ENCODE measurements at places on chromosomes 4 and X.

GRCh38 chr4:150332961-150333360 lies 249.0 kb upstream of the MAB21L2 start:
- no peak for DNase-seq

DNA sequence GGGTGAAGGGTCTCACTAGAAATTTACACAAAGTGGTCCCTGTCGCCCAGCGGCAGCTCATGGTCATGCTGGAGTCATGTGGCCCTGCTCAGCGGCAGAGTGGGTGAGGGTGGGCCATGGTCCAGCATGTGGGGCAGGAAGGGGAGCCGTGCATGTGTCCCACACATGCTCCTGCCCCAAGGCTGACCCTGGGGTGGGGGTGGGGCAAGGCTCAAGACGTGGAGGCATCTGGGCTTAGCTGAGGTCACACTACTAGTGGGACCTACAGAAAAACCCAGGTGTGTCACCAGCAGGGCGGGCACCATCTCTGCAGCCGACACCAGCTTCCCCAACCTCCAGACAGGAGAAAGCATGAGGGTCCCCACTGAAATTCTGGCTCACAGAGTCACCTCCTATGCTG lies 42.4 kb downstream of the EVC start:
- no peak for DNase-seq

DNA sequence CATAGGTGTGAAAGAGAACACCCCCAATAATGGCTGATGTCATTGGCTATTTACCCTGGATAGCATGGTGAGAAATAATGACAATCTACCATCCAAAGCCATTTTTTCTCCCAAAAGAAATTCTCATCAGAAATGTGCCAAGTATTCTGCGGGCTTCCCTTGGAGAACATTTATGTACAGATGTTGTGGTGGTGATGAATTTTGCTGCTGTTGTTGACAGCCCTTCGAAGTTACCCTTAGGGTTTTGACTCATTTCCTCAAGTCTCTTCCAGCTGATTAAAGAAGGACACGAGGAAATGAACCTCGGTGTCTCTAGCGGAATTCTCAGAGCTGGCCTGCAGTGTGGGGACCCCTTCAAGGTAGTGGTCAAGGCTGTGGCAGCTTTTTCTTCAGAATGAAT lies 3.4 kb downstream of the KIT start:
- no peak for DNase-seq

- DNase-seq = no peak
Measured at GRCh38 chr4:157072002-157072401, 3.9 kb upstream of the GLRB start.

- no peak for DNase-seq
Measured at GRCh38 chr4:183099537-183100297, 660 bp downstream of the WWC2 start.

- DNase-seq = no peak
Measured at GRCh38 chrX:131951166-131951565, 71.9 kb upstream of the STK26 start.

DNA sequence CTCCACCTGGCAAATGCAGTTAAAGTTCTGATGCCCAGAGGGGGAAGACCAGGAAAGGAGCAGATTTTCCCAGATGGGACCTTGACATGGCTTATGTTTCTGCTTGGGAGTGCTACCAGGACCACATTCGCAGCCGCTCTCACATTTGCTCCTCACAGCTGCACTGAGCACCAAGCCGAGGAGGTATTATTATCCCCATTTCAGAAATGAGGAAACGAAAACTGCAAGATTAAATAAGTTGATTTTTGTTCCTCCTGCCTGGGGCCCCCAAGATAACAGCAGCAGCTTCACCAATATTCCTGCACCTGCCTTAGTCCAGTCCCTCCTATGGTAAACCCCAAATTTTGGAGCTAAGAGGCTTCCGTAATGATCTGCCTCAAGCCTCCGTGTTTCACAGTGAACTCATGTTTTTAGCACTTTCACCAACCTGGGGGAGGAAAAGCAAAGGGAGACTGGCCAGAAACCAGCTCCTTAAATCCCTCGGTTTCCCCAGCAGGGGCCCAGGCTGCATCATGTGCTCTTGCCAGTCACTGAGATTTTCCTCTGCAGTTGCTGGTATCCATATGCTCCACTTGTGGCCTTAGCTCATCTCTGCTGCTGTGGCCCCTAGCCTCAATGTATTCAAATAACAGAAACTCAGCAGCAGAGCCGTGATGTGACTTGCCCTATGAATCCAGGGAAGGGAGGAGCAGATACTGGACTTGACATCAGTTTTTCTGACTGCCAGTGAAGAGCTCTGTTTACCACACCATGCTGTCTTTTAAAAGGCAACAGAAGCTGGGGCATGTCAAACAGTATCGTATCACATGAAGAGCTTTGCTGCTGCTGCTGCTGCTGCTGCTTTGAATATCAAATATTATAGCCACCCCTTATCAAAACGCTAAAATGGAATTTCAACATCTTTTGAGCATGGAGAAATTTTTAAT lies 95.5 kb upstream of the KLHL13 start:
- no peak for DNase-seq

DNA sequence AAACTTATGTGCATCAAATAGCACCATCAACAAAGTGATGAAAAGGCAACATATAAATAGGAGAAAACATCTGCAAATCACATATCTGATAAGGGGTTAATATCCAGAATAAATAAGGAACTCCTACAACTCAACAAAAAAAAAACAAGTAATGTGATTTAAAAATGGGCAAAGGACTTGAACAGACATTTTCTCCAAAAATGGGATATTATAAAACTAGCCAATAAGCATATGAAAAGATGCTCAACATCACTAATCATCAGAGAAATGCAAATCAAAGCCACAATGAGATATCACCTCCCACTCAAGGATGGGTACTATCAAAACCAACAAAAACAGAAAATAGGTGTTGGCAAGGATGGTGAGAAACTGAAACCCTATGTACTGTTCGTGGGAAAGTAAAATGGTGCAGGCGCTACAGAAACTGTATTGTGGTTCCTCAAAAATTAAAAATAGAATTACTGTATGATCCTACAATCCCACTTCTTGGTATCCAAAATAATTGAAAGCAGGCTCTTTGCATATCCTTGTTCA lies 2.4 kb downstream of the DNAJB14 start:
- no peak for DNase-seq

- DNase-seq = no peak
Measured at GRCh38 chr4:96145601-96146000, 305.7 kb downstream of the PDHA2 start.

- no peak for DNase-seq
Measured at GRCh38 chr4:137156807-137157206, 375.5 kb downstream of the PCDH18 start.

GRCh38 chr4:27184508-27185155 lies 324.0 kb downstream of the STIM2 start:
- DNase-seq = no peak

GRCh38 chr4:151043803-151044515 lies 28.9 kb upstream of the LRBA start:
- no peak for DNase-seq

DNA sequence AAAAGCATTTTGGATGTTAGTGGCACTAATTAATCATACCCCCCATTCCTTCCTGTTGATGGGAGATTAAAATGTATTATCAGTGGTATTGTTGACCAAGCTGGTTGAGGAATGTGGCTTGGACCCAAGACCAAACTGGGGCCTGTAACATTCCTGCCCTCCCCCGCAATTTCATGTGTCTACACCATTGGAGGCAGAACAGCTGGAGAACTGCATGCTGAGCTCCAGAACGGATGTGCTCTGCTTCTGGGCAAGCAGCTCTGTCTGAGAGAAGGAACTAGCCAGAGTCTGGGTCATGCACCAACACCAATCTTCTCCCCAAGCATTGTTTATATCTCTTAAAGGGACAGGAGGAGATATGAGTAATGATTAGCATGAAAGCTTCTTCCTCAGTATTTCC lies 185.5 kb downstream of the CEP135 start:
- DNase-seq = no peak

DNA sequence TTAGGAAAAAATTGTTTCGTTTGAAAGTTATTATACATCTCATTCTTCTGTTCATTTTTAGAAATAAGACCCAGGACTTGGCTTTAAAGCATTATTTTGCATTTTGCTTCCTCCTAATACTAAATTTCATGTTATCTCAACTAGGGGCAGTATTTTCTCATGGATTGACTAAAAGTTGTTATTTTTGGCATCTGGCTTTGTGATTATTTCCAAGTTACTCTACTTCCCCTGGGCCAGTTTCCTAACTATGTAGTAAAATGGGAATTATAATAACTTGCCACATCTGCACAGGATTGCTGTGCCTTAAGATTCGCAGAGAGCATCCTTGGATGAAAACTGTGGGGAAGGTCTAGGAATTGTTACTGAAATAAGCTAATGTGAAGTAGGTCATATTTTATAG lies 3.0 kb downstream of the RBPJ start:
- no peak for DNase-seq

DNA sequence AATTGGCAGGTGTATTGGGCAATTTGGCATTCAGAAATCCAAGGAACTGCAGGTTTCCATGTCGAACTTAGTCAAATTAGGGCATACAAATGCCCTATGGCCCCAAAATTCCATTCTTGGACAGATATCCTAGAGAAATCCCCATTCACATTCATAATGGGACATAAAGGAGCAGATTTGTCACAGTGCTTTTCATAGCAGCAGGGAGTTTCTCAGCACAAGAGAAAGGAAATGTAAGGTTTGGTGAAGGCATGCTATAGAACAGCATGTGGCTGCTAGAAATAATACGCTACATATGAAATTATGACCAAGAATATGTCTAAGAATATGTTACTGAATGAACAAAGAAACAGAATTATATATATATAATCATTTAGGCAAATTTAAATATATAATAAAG lies 437.5 kb upstream of the BOD1L1 start:
- DNase-seq = no peak

GRCh38 chrX:85378461-85378860 lies 1.0 kb downstream of the POF1B start:
- DNase-seq = no peak

DNA sequence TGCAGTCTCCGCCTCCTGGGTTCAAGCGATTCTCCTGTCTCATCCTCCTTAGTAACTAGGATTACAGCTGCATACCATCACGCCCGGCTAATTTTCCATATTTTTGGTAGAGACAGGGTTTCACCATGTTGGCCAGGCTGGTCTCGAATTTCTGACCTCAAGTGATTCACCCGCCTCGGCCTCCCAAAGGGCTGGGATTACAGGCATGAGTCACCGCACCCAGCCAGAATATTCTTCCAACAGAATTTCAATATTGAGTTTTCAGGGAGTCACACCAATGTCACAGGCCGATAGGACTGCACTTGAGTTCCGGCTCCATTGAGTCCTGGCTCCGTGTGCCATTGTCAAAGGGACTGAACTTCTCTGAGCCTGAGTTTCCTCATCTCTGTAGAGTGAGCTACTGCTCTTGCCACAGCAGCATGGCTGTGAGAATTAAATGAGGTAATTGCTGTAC lies 82.9 kb downstream of the CLCN4 start:
- DNase-seq = no peak

DNA sequence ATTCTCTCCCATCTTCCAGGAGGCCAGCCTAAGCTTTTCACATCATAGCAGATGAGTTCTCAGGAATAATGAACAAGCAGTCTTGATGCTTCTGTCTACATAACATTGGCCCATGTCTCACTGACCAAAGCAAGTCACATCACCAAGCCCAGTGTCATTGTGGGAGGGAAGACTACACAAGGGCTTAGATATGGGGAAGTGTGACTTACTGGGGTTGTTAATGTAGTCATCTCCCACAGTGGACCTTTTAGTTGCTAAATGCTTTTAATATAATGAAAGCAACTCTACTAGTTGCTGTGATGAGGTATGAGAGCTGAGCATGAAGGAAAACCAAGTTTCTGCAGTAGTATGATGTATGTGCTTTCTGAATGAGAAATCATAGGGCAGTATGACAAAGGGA lies 40.5 kb downstream of the TSPAN7 start:
- DNase-seq = no peak

GRCh38 chr4:171817026-171817425 lies 3.8 kb downstream of the GALNTL6 start:
- DNase-seq = no peak

GRCh38 chr4:175297965-175298565 lies 379.9 kb downstream of the ADAM29 start:
- DNase-seq = no peak

- no peak for DNase-seq
Measured at GRCh38 chr4:120432301-120432860, 365.7 kb upstream of the MAD2L1 start.

DNA sequence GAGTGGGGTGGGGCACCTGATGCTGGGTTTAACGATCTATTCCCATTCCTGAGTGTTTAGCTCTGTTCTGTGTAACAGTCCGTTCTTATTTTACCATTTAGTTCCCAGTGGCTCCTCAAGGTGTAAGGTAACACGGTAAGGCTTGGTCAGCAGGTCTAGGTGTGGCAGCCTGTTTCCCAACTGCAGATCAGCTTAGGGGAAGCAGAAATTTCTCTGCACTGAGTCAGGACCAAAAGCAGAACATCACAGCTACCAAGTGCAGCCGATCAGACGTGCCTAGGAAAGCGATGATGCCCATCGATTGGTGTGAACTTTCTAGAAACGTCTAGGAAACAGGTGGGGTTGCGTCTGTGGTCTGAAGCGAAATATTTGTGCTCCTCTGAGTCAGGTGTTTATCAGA lies 240.1 kb downstream of the STIM2 start:
- DNase-seq = no peak

DNA sequence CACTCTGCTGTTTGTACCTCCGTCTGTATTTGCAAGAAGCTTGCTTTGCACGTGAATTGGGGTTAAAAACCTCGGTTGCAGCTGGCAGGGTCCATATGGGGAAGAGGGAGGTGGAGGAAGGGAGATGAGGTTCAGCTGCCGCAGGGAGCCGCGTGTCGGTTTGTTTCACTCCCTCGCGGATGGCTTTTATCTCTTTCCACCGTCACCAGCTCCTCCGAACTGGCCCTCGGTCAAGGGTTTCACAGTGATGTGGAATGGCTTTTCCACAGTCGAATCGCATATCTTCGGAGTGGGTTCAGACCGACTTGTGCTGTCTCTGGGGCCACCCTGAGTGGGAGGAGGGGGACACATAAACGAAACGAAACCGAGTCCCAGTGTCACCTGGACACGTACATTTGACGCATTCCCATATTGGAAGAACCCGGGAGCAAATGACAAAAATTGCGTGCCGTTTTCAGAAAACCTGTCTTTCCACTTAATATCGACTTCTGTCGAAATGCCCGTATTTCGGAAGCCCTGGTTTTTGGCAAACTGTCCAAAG lies 929 bp downstream of the ZBTB33 start:
- no peak for DNase-seq

GRCh38 chr4:150436598-150437370 lies 145.2 kb upstream of the MAB21L2 start:
- no peak for DNase-seq

GRCh38 chr4:52172166-52172565 lies 121.1 kb downstream of the SPATA18 start:
- DNase-seq = no peak

Measured in NCI-H1930 (cell line).